Endodermal cell (in vitro differentiated cells): ENCODE measurements at places on chromosomes 11 and 22.

GRCh38 chr11:121337078-121337477 lies 44.5 kb downstream of the SC5D start:
- no peak for DNase-seq

DNA sequence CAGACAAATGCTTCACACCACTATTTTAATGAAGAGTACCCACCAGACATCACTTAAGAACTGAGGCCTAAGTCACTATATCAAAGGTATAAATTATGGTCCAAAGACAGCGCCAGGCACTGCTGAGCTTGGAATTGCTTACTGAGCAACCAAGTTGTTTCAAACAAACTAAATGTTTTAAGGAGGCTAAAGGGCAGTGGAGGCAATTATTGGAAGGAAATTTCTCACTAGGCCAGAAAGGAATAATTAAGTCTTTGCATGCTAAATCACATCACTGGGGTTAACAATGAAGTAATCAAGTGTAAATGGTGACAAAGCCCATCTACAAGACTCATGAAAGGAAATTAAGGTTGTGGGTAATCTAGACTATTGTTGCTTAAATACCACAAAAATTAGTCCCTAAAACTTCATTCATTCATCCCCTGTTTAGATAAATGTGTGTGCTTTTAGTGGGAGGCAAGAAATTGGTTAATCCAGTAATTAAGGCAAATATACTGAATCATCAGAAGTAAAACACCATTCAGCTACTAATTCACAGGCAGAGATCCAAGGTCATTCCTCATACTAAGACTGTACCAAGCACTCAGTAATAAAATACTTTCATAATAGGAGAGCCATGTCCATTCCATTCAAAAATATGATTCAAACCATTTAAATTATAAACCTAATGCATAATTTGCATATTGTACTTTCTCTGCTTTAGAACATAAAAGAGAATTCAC lies 21.2 kb downstream of the LGR4 start:
- no peak for DNase-seq

DNA sequence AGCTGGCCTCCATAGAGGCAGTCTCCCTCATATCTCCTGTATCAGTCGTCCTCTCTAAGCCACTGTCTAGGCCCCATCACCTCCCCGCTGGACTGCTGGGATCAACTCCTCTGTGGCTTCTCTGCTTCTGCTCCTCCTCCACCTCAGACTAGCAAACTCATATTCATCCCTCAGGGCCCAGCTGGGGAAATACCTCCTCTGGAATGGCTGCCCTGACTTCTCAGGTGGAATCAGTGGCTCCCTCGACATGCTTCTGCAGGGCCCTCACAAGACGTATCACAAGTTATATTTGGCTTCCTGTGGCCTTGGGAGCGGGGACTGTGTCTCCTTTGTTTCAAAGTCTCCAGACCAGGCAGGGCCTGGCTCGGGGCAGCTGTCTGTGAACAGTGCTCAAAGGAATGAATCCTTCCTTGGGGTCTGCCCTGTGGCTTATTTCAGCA lies 10.0 kb downstream of the SLC29A2 start:
- DNase-seq: no peak

DNA sequence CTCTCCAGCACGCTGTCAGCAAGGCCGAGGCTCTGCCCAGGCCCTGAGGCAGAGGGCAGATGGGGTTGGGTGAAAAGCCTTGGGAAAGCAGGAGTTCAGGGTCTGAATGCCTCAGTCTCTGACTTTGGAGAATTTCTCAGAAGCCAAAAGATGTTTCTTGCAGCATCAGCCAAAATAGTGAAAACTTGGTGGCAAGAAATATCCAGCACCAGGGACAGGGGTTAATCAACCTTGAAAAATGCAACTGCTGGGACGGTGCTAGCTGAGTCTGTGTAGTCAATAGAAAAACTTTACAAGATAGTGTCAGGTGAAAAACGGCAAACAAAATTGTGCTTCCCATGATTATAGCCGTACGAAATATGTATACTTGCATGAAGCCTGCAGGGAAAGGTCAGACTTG lies 1.4 kb upstream of the ABCC8 start:
- no peak for DNase-seq

GRCh38 chr11:129804012-129804411 lies 11.6 kb upstream of the TMEM45B start:
- DNase-seq: no peak

- DNase-seq: no peak
These were observed 1054.7 kb upstream of the CNTN5 start for GRCh38 chr11:97965849-97966646.

DNA sequence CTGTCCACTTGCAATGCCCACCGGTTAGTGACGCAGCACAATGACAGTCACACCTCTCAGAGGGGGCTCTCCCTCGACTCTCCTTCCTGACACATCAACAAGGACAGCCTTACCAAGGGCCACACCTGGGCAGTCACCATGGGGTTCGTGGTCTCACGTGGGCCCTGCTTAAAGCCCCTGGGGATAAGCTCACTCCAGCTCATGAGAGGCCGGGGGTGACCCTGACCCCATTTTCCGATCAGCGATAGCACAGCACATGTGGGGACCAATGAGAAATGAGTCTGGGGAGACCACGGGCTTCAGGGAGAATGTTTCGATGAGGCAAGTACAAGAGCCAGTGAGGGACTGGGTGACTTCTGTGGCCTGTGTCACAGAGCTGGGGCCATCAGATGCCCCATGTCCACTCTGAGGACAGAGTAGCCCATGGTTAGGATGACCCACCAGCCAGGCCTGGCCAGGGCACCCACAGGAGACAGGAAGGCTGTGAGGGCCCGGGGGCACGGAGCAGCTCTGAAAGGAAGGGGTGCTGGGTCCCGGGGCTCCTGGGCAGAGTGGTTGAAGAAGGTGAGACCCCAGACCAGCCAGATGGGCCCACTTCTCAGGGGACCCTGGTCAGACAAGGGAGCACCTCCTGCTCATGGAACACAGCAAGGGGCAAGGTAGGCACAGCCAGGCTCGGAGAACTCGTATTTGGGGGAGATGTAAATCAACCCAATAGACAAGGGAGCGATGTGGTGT lies 128.8 kb downstream of the MED15 start:
- DNase-seq: no peak

DNA sequence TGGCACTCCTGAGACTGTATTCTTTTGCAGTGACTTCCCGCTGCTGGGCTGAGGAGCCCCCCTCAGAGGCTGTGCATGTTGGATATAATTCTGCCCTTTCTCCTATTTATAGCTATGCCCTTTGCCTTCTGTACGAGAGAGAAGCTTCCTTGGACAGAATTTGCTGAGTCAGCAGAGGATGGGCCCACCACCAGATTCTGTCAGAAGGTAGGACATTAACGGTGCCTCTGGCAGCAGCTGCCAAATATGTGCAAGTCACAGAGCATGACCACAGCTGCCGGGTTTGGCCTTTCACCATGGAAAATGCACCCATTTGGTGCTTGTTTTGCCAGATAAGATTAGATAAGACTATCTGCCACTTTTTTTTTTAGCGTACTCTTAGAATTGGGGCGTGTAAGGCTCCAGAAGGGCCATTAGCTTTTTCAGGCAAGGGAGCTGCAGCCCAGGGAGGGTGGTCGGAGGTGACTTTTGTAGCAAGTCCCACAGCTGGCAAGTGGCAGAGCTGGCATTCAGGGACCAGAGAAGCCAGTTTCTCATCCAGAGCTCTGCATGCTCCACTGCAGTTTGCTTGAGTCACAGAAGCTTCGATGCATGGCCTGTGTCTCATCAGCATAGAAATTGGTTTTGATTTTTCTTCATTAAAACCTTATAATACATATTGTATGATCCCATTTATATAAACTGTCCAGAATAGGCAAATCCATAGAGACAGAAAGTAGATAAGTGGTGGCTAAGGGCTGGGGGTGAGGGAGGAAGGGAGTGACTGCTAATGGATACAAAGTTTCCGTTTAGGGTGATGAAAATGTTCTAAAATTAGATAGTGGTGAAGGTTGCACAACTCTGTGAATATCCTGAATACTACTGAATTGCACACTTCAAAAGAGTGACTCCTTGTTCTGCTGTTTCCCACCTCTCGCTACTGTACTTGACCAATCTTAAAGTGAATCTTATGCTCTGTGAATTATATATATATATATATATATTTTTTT lies 15.8 kb downstream of the UPB1 start:
- no peak for DNase-seq

DNA sequence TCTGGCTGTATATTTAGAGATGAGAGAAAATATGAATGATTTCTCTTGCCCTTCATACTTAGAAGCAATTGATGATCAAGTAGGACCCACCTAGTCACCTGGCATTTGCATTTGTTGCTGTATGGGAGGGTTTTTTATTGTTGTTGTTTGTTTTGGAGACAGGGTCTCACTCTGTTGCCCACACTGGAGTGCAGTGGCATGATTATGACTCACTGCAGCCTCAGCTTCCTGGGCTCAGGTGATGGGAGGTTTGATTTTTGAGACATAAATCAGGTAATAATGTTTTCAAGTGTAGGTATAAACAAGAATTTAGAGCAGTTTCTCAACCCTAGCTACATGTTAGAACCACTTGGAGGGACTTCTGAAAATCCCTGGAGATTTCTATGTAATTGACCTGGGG lies 63.0 kb downstream of the TNRC6B start:
- no peak for DNase-seq

DNA sequence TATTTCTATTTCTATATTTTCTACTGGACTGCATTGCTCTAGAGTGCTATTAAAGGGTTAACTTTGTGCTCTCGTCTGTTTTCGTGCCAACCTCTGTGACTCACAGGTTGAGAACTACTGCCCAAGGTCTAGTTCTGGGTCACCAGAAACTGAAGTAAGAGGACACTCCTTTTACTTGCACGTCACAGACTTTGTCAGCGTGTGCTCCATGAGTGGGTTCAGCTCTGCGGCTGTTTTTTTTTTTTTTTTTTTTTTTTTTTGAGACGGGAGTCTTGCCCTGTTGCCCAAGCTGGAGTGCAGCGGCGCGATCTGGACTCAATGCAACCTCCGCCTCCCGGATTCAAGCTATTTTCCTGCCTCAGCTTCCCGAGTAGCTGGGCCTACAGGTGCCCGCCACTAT lies 49.8 kb downstream of the CLMP start:
- no peak for DNase-seq

- DNase-seq: no peak
These were observed 73.6 kb downstream of the RPL27A start for GRCh38 chr11:8756201-8756600.

DNA sequence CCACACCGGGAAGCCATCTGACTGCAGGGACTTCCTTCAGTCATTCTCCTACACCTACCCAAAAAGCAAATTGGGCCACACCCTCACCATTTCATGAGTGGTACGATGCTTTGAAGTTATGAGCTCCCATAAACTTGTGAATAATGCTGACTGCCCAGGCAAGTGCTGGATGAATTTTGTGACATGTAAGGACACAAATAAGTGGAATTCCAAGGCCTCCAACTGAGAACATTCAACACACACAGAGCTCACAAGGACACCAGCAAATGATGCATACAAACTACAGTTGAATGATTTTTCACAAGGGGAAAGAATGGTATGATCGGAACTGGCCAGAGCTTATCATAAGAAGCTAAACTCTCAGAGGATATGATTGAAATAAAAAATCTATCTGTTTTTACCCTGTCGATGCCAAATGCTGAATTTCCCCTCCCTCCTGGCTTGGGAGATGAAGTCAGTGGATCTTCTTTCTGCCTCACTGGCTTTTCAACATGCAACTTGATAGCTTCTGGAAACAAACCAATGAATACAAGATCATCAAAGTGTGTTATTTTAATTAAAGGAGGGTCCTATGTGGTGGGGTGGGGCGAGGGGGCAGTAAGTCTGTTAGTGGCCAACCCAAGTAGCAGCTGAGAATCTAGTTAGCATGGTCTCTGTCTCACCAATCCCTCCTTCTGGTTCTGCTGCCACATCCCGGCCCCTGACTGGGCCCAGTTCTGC lies 123.8 kb downstream of the WT1 start:
- DNase-seq: no peak

GRCh38 chr22:26830837-26831236 lies 173.4 kb downstream of the MIAT start:
- DNase-seq: no peak

DNA sequence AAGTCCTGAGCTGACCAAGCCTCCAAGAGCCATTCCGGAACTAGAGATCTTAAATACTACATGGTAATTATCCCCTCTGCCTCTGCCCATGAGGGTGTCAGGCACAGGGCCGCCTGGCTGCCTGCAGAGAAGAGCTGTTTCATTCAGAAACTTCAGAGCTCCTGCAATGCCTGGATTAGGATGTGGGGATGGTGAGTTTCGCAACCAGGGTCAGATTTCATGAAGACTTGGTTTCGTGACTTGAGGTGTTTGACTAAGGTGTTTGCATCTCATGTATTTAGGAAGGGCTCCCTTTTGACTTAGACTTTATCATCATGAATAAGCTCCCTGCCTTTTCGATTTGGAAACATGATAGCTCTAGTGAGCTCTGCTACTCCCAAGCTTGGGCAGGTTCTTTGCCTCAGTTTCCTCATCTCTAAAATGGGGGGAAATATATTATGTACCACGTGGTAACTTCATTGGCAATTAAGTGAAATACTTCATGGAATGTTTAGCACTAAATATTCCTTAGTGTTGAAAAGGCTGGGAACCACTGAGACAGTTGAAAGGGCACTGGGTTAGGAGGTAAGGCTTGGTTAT lies 9.1 kb downstream of the TIMP3 start:
- peak; percentile 78 for DNase-seq

GRCh38 chr11:29321293-29322132 lies 695.3 kb downstream of the KCNA4 start:
- DNase-seq: no peak

- peak; percentile 45 for DNase-seq
These were observed 81.9 kb downstream of the LRRC32 start for GRCh38 chr11:76588455-76589325.

- DNase-seq: no peak
These were observed at the start of gene CTSW for GRCh38 chr11:65879617-65880016. TSS of gene CTSW (plus strand) at chr11:65879837. CDS start at chr11:65879855, 18 bp downstream.

DNA sequence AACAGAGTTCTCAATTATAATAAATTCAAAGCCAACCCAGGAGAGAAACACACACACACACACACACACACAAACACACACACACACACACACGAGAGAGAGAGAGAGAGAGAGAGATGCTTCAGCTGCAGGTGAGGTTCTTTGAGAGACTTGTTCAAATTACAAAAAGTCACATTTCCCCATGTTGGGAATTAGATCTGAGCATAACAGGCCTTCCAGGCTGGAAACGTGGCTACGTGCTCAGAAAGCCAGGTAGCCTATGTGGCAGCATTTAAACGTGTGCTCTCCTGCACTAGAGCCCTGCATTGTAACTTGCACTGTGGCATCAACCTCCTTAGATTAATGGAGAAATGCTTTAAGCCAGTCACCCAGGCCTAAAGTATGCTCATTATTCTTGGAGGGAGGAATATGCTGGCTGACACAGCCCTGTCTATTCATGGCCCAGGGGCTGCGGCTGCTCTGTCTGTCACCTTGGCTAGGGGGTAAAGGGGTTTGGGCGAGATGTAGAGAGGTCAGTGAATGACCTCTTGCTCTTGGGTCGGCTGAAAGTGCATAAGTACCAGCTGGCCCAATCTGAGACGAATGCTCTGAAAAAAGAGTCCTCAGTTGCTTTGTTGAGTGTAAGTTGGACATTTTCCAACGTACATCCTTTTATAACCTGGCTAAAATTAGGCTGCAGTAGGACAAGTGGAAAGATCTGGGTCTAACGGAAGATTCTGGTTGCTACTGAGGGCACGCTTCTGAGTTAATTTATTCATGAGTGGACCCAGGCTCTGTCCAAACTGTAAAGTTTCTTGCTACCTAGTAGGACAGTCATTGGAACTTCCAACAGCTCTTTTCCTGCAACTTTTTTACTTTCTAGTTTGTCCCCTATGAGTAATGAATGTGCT lies 171.1 kb upstream of the SEZ6L start:
- no peak for DNase-seq
